Ecto neural progenitor cell (in vitro differentiated cells): ENCODE measurements at places on chromosomes 12 and 14.

- no peak for DNase-seq
Observed at GRCh38 chr14:94382716-94383596, 5.4 kb downstream of the SERPINA1 start.

- DNase-seq, result no peak
Observed at GRCh38 chr14:65637780-65638179, 225.2 kb downstream of the FUT8 start.

DNA sequence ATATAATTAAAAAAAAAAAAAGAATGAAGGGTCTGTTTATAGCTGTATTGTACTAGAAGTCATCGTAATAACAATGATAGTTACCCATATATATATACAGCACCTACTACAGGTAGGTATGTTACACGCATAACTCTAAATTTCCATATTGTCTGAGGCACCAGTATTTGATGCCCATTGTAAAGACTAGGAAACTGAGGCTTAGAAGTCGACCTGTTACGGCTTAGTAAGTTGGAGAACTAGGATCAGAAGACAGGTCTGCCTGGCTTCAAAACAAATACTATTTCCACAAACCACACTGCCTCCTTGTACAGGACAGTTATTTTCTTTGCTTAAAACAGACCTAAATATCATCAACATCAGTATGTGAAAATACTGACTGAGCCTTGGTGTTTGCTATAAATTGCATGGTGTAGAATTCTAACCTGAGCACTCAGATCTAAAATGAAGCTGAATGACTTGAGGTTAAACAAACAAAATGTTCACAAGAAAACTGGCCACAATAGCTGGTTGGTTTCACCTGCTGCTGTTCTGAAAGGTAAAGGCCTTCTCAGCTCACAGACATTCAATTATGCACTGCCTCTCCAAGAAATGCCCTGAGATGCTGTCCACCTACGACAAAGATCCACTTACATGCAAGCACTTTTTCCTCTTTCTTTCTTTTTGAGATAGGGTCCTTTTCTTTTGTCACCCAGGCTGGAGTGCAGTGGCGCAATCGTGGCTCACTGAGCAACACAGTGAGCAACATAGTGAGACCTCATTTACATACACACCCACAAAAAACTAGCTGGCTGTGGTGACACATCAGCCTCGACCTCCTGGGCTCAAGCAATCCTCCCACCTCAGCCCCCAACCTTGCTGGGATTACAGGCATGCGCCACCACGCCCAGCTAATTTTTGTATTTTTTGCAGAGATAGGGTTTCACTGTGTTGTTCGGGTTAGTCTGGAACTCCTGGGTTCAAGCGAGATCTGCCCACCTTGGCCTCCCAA is 35.7 kb downstream of the SSH1 start:
- DNase-seq, result no peak

- no peak for DNase-seq
Observed at GRCh38 chr12:18581232-18581962, 156.4 kb downstream of the PLCZ1 start.

DNA sequence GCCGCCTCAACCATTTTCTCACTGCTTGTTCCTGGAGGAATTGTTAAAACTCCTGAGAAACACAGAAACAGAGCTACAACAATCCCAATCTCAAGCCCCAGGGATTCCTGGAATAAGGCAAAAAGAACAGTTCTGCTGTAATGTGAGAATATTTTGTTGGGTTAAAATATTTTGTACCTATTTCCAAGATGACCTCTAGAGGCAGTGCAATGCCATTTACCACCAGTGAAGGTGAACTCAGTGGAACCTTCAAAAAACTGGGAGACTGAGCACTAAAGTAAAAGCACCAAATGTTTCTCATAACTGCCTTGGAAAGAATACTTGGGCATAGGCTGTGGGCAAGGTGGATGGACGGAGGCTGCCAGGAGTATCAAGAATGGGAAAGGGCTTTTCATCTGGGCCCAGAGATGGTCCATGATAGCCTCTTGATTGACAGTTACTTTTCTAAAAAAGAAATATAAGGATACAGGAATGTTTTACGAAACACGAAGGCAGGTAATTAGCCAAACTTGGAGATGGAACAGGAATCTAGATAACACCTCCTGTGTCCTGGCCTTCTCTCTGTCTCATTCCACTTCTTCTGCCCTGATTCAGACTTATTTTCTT is 334.0 kb upstream of the FLRT2 start:
- no peak for DNase-seq

DNA sequence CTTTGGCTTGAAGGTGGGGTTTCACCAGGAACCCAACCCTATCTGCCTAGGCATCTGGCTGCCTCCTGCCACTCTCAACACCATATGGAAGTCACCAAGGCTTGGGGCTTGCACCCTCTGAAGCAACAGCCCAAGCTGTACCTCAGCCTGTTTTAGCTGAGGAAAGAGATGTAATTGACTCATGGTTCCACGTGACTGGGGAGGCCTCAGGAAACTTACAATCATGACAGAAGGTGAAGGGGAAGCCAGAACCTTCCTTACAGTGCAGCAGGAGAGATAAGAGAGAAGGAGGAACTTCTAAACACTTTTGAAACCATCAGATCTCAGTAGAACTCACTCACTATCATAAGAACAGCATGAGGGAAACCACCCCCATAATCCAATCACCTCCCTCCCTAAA is 26.9 kb downstream of the GLIPR1L1 start:
- no peak for DNase-seq

- DNase-seq, result no peak
Observed at GRCh38 chr14:89186856-89187376, 230.1 kb downstream of the FOXN3 start.

- DNase-seq, result no peak
Observed at GRCh38 chr12:101078536-101079285, 131.3 kb downstream of the SLC5A8 start.
